Stimulated activated CD8-positive, alpha-beta memory T cell treated with anti-CD3 and anti-CD28 coated beads, Interleukin-15, amount 100 ng/mL, for 4 hours (primary cell): ENCODE measurements at places on chromosomes 4 and X.

DNA sequence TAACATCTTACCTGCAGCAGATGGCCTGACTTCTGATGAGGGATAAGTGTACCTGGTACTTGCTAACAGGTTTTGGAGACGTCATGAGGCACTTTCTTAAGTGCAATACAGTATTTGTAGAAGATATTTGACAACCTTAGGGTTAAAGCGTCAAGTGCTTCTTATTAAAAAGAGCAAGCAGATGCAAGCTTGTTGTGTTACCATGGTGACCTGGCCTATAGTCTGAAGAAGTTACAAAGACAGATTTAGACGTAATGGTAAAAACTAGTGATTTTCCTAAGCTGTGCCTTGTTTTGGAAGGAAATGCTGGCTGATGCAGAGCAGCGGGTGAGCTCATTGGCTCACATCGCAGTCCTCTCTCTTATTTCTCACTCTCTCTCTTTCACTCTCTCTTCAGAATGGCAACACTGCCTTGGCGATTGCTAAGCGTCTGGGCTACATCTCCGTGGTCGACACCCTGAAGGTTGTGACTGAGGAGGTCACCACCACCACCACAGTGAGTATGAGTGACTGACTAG is 243.6 kb downstream of the ANK2 start:
- no peak for DNase-seq

GRCh38 chr4:162610116-162610515 is 446.3 kb upstream of the FSTL5 start:
- DNase-seq, result no peak

GRCh38 chrX:107632346-107632745 is 4.0 kb downstream of the PRPS1 start:
- no peak for DNase-seq

- DNase-seq, result no peak
Observed at GRCh38 chr4:186719925-186720694, 3.5 kb downstream of the FAT1 start.

GRCh38 chrX:14697451-14697850 is 168.1 kb downstream of the GLRA2 start:
- no peak for DNase-seq

- no peak for DNase-seq
Observed at GRCh38 chr4:166165829-166166420, 292.9 kb downstream of the TLL1 start.

GRCh38 chrX:69066966-69067525 is 98.2 kb downstream of the PJA1 start:
- DNase-seq, result no peak

- no peak for DNase-seq
Observed at GRCh38 chr4:105900541-105900940, 5.3 kb downstream of the NPNT start.

DNA sequence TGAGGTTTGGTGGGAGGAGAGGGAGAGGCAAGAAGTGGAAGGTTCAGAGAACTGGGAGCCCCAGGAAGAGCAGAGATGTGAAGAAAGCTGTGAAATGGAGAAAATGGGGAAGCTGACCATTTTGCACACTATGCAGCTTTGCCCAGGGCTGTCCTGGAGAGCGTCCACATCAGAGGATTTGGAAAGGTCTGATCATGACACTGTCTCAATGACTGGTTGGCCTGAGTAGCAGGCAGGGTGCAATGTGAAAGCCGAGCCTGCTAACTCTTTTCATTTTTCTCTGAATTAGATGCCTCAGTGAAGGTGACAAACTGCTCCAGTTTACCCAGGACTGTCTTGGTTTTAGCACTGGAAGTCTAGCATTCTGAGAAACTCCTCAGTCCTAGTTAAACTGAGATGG is 330.1 kb upstream of the RPS6KA3 start:
- no peak for DNase-seq

DNA sequence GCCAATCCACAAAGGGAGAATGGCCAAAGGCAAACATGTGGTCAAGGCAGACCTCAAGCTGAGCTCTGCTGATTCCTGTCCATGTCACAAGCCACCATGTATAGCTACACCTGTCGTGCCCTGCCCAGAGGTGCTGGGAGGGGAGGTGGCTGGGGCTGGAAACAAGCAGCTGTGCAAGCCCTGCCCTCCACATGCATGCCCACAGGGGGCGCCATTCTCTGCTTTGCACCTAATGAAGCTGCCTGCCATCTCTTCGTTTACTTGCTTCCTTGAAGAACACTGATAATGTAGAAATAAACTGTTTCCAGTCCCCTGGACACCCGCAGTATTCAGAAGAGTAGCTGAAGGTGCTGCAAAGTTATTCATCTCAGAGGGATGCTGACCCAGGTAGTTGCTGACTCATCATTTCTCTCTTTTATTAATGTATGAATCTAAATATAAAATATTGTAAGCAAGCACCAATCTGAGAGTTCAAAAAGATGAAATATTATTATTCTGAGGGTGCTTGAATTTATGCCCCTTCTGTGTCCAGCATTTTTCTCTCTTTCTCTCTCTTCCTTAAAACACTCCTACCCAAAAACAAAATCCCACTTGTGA is 278.6 kb downstream of the ADGRA3 start:
- DNase-seq, result peak; percentile 3

DNA sequence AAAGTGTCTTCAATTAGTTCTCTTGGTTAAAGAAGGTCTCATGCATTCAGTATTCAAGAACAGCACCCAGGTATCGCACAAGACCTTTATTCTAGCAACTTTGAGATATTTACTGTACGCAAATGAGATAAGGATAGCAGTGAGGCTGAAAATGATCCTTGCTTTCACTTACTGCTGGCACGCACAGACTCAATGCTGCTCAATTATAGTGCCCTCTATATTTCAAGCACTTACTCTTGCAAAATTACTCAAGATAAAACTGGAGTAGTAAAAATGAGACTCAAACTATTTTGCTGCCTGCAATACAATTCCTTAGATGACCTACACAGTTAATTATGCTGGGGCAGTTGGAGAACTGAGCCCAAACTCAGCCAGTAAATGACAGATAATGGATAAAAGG is 60.9 kb downstream of the ADGRA3 start:
- no peak for DNase-seq

DNA sequence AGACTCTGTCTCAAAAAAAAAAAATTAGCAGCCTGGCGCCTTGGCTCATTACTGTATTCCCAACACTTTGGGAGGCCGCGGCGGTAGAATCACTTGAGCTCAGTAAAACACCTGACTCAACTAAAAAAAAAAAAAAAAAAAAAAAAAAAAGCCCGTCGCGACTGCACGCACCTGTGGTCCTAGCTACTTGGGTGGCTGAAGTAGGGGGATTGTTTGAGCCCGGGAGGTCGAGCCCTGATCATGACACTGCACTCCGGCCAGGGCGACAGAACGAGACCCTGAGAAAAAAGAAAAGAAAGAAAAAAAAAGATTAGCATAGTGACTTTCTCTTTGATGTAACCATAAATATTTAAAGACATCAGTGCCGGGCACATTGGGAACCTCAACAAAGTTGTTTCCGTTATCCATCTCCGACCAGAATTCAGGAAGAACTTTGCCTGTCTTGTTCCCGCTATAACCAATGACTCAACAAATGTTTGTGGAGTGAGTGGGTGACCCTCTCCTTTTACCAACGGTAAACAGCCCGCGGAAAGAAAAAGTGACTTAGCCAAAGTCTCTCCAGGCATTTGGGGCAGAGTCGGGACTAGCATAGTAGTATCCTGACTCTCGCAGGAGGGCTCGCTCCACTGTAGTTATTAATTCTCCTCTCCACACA is 553 bp upstream of the MED28 start:
- DNase-seq, result peak; percentile 7

- DNase-seq, result no peak
Observed at GRCh38 chrX:97238632-97239031, 354.9 kb downstream of the RPA4 start.

GRCh38 chr4:166386491-166387360 is 513.7 kb downstream of the TLL1 start:
- DNase-seq, result no peak

- no peak for DNase-seq
Observed at GRCh38 chr4:38654273-38654672, 9.7 kb upstream of the KLF3 start.

GRCh38 chr4:75637827-75638226 is 7.5 kb upstream of the CDKL2 start:
- no peak for DNase-seq

DNA sequence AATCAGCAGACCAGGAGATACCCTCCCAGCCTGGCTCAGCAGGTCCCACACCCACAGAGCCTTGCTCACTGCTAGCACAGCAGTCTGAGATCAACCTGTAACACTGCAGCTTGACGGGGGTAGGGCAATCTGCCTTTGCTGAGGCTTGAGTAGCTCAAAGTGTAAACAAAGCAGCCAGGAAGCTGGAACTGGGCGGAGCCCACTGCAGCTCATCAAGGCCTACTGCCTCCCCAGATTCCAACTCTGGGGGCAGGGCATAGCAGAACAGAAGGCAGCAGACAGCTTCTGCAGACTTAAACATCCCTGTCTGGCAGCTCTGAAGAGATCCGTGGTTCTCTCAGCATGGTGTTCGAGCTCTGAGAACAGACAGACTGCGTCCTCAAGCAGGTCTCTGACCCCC is 15.1 kb upstream of the GABRA2 start:
- no peak for DNase-seq

- no peak for DNase-seq
Observed at GRCh38 chrX:12912791-12913482, 6.5 kb downstream of the TLR8 start.

GRCh38 chr4:106301393-106302061 is 14.5 kb downstream of the TBCK start:
- DNase-seq, result no peak

DNA sequence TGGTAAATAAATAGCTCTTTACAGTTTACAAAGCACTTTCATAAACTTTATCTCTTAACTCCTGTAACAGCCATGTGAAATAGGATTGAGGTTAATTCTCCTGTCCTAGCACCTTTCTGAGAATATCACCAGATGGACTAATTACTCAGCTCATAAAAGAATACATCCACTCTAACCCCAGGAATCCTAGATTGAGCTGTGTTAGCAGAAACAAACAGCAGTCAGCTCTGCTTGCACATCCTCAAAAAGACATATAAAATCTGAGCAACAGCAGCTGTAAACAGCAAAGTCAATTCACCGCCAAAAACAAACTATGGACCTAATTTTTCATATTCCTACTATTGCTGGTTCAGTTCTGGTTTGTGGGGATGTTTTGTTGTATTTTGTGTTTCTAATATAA is 182.8 kb downstream of the QDPR start:
- no peak for DNase-seq

DNA sequence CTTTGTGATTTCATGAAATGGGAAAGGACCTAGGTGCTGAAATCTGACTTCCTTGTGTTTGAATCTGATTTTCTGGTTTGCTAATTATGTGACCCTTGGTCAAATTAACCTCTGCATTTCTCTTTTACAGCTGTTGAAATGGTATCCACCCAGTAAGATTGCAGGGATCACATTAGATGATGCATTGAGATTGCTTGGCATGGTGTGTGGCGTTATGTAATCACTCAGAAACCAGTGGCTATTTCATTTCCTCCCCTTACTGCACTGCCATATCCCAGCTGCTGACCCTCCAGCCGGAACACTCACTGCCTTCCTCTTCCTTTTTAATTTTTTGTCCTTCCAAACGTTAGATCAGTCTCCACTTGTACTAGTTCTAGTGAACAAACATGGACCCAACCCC is 79.0 kb downstream of the KLHL8 start:
- DNase-seq, result no peak

DNA sequence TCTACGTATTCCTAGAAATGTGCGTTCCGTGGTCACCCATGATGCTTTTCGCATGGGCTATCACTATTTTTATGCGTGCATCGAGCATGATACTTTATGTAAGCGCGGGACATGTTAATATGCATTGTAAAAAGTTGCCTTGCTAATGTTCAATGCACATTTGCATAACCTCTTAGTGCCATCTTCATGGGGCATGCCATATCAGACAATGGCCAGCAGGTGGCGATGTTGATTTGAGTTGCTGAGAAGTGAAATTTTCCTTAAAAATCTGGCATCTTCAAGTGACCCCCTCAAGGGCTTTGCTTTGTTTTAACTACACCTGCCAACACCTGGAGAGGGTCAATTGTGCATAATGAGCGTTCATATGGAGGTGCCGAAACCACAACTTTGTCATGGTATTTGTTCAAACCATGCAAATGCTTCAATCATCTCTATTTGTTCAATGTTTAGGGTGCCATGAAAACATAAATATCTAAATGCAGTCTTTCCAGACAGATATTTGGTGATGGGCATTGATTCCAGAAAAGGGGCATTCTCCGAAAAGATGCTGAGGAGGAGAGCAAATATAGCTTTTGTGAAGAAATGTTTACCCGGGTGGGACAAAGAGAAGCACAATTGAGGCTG is 833.9 kb upstream of the PRKX start:
- DNase-seq, result no peak

DNA sequence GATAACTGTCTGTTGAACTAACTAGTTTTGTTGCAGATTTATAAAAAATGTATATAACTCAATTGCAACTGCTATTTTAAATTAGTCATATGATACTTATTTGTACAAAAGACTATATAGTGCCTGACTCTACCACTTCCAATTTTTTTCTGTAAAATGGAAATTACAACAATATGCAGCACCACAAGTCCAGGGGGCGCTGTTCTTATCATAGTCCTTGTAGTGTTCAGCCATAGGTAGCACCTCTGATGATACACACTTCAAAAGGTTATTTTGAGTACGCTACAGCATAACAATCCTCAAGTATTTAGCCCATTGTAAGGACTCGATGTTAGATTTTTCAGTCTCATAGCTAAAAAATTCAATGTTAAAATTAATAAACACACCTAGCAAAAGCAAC is 174.9 kb downstream of the CORIN start:
- no peak for DNase-seq

DNA sequence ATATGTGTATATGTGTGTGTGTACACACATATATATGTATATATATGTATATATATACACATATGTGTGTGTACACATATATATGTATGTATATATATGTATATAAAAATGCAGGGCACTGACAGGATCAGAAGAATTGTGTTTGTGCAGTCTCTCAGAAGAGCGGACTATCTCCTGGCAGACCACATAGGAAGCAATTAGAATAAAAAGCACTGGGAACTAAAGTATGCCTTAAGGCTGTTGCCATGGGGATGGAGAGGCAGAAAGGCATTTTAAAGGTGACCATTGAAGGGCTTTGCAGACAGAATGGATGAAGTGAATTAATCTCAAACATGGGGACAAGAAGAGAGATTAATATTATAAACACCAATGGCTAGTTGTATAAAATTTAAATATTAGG is 33.7 kb upstream of the USP51 start:
- no peak for DNase-seq

GRCh38 chr4:56220261-56220660 is 167.0 kb downstream of the AASDH start:
- DNase-seq, result no peak

DNA sequence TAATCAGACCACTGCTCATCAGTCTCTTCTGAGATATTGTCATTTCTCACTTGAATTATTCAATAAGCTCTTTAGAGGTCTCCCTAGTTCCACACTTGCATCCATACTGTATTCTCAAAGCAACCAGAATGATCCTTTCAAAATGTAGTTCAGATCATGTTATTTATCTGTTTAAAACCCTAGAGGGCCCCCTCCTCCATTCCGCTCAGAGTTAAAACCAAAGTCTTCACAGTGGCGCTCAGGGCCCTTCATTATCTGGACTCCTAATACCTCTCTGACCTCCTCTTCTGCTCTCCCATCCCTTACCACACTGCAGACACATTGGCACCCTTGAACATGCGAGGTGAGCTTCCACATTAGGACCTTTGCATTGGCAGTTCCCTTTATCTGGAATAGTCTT is 32.7 kb upstream of the HPGDS start:
- no peak for DNase-seq

- no peak for DNase-seq
Observed at GRCh38 chr4:12145768-12146167, 717.1 kb upstream of the HS3ST1 start.

- no peak for DNase-seq
Observed at GRCh38 chr4:145186729-145187128, 6.3 kb upstream of the OTUD4 start.
